ENCODE measurements at places on chromosomes 11 and 22.

DNA sequence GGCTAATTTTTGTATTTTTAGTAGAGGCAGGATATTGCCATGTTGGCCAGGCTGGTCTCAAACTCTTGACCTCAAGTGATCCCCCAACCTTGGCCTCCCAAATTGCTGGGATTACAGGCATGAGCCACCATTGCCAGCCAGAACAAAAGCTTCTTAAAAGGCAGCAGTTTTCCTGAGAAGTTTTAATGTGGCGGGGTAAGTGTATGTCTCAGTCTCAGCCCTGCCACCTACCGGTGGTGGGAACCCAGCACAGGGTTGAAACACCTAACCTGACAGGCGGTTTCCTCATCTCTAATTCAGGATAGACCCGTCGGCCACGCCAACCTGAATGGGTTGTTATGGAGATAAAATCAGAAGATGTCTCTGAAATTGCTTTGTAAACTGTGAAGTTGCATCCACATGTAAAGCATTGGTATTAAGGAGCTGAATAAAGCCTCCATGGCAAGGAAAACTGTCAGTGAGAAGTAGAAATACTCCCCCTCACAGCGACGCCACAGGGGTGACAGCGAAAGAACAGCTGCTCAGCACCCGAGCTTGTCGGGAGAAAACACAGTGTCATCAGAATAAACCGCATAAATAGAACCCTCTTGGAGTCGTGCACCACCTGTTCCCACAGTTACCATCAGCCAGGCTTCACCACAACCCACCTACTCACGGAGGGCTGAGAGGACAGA lies 165.9 kb upstream of the NCAM1 start:
- DNase-seq: peak; percentile 33

DNA sequence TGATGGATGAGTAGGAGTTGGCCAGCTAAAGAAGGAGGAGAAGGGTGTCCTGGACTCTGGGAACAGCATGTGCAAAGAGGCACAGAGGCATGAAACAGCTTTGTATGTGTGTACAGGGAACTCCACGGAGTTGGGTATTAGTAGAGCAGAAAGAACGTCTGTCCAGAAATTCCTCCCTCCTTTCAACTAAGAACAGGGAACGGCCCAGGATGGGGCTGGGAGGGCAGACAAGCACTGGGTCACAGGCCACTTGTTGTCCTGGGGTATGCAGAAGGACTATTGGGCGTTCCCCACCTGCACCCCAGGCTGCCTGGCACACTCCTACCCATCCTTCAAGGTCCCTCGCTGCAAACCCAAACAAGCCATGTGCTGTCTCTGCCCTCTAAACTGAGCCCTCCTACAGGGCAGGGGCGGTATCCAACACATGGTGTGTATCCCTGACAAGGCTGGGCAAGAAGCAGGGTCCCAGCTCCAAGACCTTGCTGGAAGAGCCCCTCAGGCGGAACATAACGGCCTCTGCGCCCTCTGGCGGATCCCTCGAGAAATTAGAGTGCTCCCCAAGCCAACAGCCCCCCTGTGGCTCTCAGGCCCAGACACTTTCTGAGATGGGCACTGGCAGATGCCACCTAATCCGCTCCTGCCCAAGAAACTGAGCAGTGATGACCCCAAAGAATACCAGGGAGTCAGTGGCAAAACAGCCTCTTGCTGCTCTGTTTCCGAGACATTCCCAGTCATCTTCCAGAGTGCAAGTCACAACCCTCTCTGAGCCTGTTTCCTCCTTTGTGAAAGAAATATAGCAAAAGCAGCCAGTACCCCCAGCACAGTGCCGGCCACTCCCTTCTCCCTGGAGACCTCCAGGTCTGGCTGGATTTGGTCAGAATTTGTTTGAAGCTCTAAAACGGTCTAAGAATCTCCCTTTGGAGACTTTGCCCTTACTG lies 1.6 kb upstream of the ELFN2 start:
- DNase-seq: peak; percentile 53

- DNase-seq: no peak
These were observed 1323.8 kb downstream of the BRD1 start for GRCh38 chr22:48503876-48504275.

GRCh38 chr11:74646954-74647353 lies 54.6 kb downstream of the POLD3 start:
- DNase-seq: no peak

DNA sequence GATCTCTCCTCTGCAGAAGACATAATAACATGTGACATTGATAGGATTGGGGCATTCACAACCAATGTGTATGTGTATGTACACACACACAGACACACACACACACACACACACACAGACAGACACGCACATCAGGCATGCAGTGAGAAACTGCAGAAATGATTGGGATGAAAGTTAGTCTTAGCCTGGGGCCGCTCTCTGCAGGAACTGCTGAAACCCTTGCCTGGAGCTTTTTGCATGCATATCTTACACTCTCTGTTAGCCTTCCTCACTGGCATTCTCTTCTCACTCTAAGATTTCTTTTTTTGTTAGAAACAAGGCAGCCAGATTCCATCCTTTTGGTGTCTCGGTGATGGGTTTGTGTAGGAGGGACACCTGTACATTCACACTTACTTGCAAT lies 337.9 kb downstream of the NELL1 start:
- DNase-seq: no peak

DNA sequence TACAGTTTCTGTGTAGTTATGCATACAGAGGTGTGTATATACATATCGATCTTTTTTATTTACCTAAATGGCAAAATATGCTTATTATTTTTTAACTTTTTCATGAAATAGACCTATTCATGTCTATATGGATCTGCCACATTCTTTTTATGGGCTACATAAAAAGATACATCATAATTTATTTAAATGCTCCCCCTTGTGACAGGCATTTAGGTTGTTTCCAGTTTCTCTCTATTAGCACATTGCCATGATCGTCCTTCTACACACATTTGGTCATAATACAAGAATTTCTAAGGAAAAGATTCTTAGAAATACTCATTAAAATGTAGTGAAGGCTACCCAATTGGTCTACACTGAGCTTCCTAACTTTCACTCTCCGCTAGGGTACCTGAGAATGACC lies 1067.4 kb downstream of the OPCML start:
- peak; percentile 14 for DNase-seq

DNA sequence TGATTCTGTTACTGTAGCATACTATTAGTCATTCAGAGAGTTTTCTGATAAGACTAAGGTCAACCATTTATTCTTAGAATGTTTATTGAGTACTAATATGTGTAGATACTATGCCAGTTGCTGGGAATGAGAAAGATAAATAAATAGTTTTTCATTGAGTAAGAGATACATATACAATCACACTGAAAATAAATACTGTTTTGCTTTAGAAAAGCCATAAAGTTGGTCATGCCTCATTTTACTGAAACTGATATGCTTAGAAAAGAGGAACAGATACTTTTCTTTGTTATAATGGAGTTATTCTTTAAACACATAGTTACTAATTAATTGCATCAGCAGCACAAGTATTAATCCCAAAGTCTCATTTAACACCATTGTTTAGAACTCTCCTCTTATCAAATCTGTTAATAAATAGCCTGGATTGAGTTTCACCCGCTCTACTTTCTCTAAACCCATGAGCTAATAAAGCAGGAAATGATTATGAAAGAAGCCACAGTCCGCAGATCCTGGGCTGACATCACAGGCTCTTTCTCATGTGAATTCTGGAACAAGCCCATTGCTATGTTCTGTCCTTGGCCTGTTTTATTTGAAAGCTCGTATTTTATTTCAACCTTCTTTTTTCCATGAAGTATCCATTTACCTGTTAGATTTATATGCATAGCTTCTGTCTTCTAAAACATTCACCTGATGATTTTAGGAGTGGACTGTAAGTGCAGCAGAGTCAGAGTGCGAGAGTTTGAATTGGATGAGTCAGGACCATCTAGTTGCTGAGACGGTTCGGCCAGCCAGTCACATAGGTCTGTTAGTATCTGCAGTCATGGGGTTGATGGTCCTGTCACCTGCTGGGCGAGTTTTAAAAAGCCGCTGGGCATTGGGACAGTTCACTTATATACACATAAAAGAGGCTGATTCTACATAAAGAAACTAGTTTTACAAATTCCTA lies 35.5 kb downstream of the PIWIL4 start:
- peak; percentile 71 for DNase-seq

All from fibroblast of skin of abdomen (primary cell).